Left lobe of liver (tissue), 2 donors: ENCODE measurements at places on chromosomes 12 and 14. TPM values are rescaled to one million over a fixed set of nuclear protein-coding genes. Genes with fewer than 3 reads are reported as not detected.
A peak's percentile ranks its signal among the peaks of the same experiment; 100 is the strongest.

CNTN1 gene
- total RNA-seq: 0.60 TPM

KRT78 gene
- total RNA-seq: not detected

HOXC13 gene
- total RNA-seq: not detected

SDSL gene
- total RNA-seq: 93.0 TPM

SLCO1B1 gene
- 143 TPM for total RNA-seq

KITLG gene
- total RNA-seq: 1.4 TPM

SLC6A15 gene
- total RNA-seq: 0.25 TPM

HCAR2 gene
- not detected for total RNA-seq

KRT77 gene
- not detected for total RNA-seq

FOXG1 gene
- total RNA-seq: not detected

DNA sequence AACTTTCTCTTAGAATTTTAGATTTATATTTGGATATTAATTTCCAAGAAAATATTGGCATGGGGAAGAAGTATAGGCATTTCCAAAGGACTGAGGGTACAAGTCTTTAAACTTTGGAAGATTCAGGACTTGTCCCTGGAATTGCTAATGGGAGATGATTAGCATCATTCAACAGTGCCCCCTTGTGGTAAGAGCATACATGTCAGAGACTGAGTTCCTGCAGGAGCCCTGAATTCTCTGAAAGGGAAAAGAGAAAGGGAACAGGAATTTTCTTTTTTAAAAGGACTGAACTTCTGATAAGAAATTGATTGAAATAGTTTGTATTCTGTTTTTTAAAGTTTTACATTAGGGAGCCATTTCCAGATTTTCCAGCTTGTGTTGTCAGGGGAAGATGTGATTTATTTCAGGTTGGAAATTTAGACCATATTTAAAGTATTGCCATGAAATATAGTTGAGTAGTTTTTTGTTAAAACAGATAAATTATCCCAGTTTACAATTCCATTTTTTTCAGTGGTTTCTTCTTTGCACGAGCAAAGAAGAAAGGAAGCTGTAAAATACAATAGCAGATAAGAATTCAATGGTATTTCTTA, 44.0 kb upstream of the REP15 start:
- peak; percentile 51 for DNase-seq

GRCh38 chr14:105461903-105462302, 12.7 kb upstream of the CRIP2 start:
- no peak for DNase-seq

DNA sequence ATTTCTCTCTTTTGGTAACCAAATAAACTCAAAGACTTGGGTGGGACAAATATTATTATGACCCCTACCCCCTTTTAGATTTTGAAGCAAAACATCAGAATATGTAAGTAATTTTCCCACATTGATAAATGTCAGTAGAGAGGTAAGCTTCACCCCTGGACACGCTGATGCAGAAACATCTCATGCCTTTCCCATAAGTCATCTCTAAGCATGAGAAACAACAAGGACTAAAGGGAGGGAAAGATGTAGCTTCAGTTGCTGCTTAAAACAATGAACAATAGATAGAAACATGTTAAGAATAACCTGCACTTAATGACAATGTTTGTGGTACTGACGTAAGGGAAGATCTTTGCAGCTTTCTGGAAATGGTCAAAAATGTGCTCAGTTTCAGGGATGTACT, 56.3 kb upstream of the SLC8A3 start:
- no peak for DNase-seq

GRCh38 chr12:34377243-34378035, 355.1 kb downstream of the ALG10 start:
- DNase-seq: no peak

DNA sequence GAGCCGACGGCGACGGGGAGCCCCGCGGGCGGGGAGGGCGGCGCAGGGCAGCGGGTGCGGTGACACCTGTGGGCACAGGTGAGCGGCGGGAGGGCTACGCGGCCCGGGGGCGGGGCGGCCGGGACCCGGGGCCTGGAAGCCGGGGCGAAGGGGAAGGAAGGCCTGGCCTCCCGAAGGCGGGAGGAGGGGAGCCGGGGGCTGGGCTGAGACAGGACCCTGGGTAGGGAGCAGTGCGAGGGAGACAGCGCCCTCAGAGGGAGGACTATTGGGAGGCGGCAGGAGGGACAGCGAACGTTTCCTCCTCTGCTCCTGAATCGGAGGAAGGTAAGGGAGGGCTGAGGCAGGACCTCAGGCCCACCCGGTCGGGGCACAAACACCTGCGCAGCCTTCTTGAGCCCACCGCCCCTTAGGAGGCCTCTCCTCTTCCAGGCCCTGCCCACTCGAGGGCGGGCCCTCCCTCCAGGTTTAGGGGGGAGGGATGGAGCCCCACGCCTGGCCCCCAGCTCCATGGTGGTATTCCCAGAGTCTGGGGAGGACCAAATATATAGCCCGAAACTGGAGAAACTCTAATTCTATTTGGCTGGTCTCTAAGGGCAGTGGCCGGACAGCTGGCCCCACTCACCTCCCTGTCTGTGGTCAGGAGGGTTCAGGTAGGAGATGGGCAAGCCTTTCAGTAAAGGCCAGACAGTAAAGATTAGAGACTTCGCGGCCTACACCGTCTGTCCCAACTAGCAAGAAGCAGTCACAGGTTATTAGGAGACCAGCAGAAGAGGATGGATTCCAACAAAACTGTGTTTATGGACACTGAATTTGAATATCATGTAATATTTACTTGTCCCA, 509 bp downstream of the PLEKHG6 start:
- no peak for DNase-seq

DNA sequence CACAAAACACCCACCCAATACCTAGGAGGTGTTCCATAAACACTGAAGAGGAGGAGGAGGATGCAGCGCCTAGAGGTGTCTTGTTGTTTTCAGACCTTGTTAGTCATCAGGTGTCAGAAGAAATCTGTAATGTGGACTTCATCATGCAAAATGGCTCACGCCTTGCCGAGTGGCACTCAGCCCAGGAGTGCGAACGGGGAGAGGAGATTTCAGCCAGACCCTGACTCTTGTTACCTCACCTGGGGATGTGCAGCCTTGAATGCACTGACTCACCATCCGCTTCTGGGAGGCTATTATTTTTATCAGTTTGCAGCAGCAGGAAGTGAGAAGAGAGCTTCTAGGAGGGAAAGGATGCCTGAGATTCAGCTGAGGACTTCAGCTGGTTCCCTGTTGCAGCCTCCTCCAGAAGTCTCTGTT, 48.2 kb upstream of the PLXNC1 start:
- DNase-seq: no peak

- DNase-seq: no peak
These were observed 14.2 kb downstream of the ZNF641 start for GRCh38 chr12:48336564-48336963.

- no peak for DNase-seq
These were observed 11.2 kb downstream of the KCNH3 start for GRCh38 chr12:49549735-49550692.

DNA sequence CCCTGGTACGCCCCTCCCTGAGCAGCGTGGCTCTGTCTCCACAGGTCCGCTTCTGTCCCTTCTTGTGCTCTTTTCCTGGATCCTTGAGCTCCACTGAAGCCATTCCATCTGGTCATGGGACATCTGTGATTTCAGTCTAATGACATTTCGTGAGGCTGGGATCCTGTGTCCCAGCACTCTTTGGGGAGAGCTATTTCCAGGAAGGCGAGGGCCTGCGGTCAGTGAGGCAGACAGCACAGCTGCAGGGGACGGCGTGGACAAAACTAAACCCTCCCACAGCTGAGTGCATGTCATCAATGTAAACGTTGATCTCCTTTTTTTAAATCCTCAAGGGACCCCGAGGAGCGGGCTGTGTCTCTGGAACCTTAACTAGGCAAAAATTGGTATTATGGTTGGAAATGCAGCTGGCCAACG, 127.7 kb downstream of the DACT1 start:
- no peak for DNase-seq

GRCh38 chr14:38982837-38983236, 120.2 kb downstream of the SEC23A start:
- no peak for DNase-seq

- no peak for DNase-seq
These were observed 147.4 kb downstream of the RASSF9 start for GRCh38 chr12:85688837-85689236.

GRCh38 chr14:36439766-36440165, 80.3 kb downstream of the NKX2-1 start:
- no peak for DNase-seq

DNA sequence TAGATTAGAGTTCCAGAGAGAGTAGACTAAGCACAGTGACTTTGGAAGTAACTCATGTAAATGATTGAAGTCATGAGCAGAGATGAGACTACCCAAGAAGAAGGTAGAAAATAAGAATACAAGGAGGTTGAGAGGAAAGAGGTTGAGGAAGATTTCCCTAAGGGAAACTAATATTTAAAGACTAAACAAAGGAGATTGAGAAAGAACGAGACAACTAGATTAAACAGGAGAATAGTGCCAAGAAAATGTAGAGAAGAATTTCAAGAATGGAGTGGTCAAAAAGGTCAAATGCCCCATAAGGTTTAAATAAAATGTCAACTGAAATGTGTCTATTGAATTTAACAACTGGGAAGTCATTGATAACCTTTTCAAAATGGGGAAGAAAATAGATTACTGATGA, 59.0 kb downstream of the RPS29 start:
- no peak for DNase-seq

DNA sequence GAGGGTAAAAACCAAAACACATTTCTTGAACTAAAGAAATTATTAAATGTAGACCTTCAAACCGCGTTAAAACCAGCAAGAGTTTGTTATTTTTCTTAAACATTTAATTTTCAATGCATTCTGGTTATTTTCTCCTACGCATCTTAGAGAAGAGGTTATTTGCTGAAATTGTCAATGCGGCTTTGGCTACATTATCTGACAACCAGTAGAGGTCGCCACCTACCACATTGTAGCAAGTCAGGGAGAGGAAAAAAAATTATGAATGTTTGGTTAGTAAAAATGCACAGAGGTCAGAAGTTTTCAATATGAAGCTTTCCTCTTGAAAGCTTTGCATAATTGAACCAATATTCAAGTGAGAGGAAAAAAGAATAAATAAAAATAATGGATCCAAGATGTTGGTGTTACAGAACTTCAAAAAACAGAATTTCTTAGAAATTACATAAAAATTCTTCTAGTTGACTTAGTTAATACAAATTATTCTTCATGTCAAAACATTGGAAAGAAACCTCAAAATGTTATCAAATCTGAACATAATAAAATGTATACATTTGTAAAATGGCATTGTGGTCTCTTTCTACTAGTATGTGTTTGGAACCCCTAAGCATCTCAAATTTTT, 159.4 kb upstream of the TMTC2 start:
- no peak for DNase-seq

GRCh38 chr14:25340882-25341281, 290.9 kb upstream of the STXBP6 start:
- no peak for DNase-seq

- DNase-seq: no peak
These were observed 110.0 kb downstream of the ARF6 start for GRCh38 chr14:50002926-50003212.

- no peak for DNase-seq
These were observed 13.9 kb upstream of the RBM19 start for GRCh38 chr12:113980054-113980453.

DNA sequence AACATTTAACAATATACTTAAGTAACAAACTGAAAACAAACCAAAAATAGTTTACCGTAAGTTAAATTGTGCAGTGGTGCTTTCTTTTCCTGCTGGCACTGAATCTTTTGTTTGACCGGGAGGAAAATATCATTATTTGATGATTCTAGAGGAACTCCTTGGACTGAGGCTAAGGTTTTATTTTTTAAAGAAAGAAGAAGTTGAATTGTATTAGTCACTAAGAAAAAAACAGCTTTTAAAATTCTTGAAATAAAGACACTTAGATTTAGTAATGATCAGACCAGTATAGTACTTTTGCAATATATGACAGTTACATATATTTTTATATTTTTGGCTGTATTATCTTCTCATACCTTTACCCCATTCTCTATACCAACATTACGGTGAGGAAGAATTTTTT, 10.3 kb downstream of the MIS18BP1 start:
- DNase-seq: no peak

DNA sequence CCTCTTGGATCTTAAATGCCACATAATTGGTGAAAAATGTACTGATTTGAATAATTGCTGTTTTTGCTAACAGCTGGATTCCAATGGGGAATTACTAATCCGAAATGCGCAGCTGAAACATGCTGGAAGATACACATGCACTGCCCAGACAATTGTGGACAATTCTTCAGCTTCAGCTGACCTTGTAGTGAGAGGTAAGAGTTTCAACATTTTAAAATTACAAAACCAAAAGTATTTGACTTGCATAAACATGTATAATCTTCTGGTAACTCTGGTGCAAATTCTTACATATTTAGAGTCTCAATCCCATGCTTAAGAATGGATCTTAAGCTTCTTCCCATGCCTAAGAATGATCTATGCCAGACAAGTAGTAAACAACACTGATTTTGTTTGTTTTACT, 229.1 kb upstream of the PDZRN4 start:
- DNase-seq: no peak

- DNase-seq: peak; percentile 56
These were observed 480.2 kb upstream of the PRICKLE1 start for GRCh38 chr12:43069768-43070221.

- no peak for DNase-seq
These were observed 604 bp downstream of the GALNT4 start for GRCh38 chr12:89523843-89524540.

DNA sequence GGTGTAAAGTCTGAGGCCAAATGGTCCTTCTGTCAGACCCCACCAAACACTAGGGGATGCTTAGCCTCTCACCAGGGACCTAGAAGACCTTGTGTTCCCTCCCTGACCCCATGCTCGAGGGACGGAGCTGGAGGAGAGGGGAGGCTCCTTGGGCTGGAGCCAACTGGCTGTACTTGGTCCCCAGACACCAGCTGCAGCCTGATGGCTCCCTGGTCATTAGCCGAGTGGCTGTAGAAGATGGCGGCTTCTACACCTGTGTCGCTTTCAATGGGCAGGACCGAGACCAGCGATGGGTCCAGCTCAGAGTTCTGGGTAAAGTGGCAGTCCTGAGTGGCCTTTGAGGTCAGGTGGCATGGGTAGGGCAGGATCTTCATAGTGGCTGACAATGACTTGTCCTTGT, 29.0 kb downstream of the PAPLN start:
- DNase-seq: no peak

DNA sequence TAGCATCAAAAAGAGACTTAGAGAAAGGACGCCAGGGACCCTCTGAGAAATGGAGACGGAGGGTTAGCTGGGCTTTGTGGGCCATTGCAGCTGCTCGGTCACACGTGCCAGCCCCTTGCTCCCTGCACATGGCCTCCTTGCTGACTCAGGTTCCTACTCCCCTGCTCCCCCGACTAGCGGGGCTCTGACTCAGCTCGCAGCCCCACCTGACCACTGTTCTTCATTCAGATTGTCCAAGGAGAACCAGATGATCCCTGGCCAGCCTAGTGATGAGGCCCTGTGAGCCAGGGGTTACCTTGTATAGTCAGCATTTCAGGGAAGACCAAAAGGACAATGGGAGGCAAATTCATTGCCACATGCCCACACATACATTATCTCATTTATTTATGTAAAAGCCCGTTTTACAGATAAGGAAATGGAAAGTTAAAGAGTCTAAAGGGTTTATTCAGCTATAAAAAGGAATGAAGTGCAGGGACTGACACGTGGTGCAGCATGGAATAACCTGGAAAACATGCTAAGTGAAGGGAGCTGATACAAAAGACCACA, 103.4 kb downstream of the LGMN start:
- no peak for DNase-seq

- DNase-seq: no peak
These were observed 3.5 kb downstream of the IFI27 start for GRCh38 chr14:94113908-94114588.
